Right atrium auricular region (tissue), 2 donors: ENCODE measurements at places on chromosomes 7 and 10. TPM values are rescaled to one million over a fixed set of nuclear protein-coding genes. Genes with fewer than 3 reads are reported as not detected.

GRCh38 chr10:31129880-31130405 is 98.3 kb upstream of the ZNF438 start:
- DNase-seq = peak; percentile 49

DNA sequence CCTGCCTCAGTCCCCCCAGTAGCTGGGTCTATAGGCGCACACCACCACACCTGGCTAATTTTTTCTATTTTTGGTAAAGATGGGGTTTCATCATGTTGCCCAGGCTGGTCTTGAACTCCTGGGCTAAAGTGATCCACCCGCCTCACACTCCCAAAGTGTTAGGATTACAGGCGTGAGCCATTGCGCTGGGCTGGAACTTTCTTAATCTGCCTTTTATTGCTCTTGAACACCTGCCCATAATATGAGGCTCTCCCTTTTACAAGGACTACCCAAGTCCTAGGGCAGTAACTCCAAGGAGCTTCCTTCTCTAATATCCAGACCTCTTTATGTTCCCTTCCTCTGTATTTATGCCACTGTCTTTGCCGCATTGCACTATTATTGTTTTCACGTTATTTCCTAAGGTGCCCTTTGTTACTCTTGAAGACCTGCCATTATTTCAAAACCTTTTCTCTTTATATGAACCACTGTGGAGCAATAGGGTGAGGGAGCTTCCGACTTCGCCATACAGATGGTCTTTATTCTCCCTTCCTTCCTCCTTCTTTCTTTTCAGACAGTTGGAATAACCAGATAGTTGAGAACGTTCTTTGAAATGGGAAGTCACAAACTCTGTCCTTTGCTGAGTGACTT is 36.3 kb upstream of the TCF7L2 start:
- DNase-seq = no peak

- no peak for DNase-seq
These were observed 36.7 kb downstream of the ANXA8 start for GRCh38 chr10:47447209-47447608.

CCDC172 gene
- total RNA-seq = not detected
